ENCODE measurements at places on chromosomes 12 and 14.

DNA sequence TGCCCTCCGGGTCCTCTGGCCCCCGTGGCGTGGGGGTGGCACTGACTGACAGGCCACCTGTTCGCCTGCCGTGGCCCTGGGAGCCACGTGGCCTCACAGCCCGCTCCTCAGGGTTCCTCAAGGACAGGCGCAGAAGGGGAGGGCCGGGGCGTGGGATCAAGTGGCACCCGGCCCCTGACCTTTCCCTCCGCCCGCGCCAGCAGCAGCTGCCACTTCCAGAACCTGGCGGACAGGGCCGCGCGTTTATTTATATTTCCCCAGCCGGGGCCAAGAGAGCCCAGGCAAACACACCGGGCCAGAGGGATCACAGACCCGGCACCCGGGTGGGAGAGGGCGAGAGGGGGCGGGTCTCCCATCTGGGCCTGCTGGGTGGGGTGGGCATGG lies 92.6 kb downstream of the RFLNA start:
- DNase-seq: no peak

GRCh38 chr12:79643821-79644220 lies 46.9 kb downstream of the PAWR start:
- DNase-seq: no peak

- no peak for DNase-seq
These were observed 40.0 kb upstream of the GTF2A1 start for GRCh38 chr14:81260732-81261131.

GRCh38 chr12:63795032-63795687 lies 15.5 kb downstream of the RXYLT1 start:
- no peak for DNase-seq

All from cerebellar cortex (tissue), 1 donor.